ENCODE measurements at places on chromosomes 12 and 14. TPM values are rescaled to one million over a fixed set of nuclear protein-coding genes. Genes with fewer than 3 reads are reported as not detected.

Gene ORMDL2
- 73.6 TPM for total RNA-seq

Gene BCL11B
- 0.24 TPM for total RNA-seq

Gene SLC6A13
- 0.11 TPM for total RNA-seq

Gene HEBP1
- total RNA-seq = 66.0 TPM

Gene KRT6C
- not detected for total RNA-seq

Gene DYRK2
- total RNA-seq = 13.3 TPM

Gene PMEL
- total RNA-seq = 1.4 TPM

Gene RBM25
- total RNA-seq = 57.5 TPM

Gene EIF2S3B
- 0.60 TPM for total RNA-seq

Gene C12orf54
- not detected for total RNA-seq

Gene NPFF
- total RNA-seq = not detected

Gene CIROP
- total RNA-seq = not detected

Gene SMIM41
- not detected for total RNA-seq

Gene CABP1
- not detected for total RNA-seq

Gene IL22
- not detected for total RNA-seq

Gene KCNH3
- 2.7 TPM for total RNA-seq

Gene SIX4
- 3.3 TPM for total RNA-seq

Gene TAS2R8
- total RNA-seq = not detected

Gene POTEG
- not detected for total RNA-seq
